NCI-H510A (cell line): ENCODE measurements at places on chromosomes 2 and 18.

GRCh38 chr2:181984060-181984459 is 1.6 kb upstream of the PPP1R1C start:
- DNase-seq: no peak

DNA sequence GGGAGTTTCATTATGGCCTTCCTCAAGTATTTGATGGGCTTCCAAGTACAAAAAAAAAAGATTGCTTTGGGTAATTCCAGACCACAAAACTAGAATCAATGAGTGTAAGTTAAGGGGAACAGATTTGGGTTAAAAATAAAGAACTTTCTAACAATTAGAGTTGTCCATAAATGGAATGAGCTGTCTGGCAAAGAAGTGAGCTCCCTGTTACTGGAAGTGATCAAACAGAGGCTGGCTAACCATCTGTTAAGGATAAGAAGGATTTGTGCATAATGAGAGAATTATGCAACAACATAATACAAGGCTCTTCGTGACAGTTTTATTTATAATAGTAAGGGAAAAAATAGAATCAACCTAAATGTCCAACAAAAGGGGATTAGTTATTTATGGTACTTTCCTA is 44.6 kb upstream of the ACVR1 start:
- no peak for DNase-seq

- no peak for DNase-seq
Observed at GRCh38 chr2:240958366-240959213, 39.8 kb upstream of the SNED1 start.

- no peak for DNase-seq
Observed at GRCh38 chr2:235001237-235002133, 49.7 kb downstream of the SH3BP4 start.

- no peak for DNase-seq
Observed at GRCh38 chr18:49650426-49650891, 88.6 kb downstream of the LIPG start.

DNA sequence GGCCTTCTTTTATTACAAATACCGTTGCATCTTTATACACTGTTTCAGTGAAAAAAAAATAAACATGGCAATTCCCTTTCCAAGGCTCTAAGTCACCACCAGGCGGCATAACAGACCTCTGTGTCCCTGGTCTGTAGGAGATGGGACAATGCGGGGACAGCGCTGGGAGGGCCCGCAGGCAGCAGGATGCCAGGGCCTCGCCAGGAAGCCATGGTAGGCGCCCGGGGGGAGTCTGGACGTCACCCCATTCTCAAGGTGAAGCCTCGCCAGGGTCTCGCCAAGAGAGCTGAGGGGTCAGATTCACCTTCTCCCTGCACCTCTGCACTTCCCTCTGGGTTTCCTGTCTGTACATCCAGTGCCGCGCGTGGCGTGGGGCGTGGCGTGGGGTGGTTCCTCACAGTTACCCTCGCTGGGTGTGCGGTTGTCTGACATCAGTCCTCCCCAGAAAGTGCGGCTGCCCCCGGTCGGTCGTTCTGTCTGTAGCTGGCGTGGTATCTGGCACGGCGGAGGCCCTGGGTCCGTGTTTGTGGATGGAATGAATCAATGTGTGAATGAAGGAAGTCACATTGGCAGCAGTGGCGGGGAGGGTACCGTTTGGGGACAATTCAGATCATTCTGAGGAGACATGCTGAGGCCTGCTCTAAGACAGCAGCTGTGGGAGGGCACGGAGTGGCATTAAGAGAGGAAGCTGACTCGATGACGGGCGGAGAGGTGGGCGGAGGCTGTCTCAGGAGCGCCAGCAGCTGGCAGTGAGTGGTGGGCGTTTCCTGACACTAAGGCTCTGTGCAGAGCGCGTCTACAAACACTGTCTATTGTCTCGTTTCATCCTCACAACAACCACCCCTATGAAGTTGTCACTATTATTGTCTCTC is 46.0 kb downstream of the LRRFIP1 start:
- peak; percentile 74 for DNase-seq

GRCh38 chr2:81266106-81266505 is 961.6 kb upstream of the LRRTM1 start:
- DNase-seq: no peak

DNA sequence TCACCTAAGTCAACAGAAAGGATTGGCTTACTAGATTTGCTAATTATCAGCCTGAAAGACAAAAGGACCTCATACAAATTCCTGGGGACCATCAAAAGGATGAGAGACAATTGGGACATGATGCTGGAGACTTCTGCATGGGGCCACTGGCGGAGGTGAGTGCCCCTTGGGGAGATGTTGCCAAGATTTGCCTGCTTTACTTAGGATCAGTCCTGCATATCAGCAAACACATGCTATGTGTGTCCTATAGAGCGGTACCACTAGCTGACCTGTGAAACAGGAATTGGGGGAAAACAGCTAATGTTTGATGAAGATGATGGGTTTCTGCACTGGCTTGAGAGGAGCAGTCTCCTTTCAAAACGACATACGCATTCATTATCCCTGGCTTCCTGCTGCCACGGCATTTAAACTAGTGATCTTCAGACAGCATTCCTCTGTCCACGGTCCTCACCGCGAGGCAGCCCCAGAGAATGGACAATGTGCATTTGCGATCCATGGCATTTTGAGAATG is 104.2 kb downstream of the TGIF1 start:
- no peak for DNase-seq

DNA sequence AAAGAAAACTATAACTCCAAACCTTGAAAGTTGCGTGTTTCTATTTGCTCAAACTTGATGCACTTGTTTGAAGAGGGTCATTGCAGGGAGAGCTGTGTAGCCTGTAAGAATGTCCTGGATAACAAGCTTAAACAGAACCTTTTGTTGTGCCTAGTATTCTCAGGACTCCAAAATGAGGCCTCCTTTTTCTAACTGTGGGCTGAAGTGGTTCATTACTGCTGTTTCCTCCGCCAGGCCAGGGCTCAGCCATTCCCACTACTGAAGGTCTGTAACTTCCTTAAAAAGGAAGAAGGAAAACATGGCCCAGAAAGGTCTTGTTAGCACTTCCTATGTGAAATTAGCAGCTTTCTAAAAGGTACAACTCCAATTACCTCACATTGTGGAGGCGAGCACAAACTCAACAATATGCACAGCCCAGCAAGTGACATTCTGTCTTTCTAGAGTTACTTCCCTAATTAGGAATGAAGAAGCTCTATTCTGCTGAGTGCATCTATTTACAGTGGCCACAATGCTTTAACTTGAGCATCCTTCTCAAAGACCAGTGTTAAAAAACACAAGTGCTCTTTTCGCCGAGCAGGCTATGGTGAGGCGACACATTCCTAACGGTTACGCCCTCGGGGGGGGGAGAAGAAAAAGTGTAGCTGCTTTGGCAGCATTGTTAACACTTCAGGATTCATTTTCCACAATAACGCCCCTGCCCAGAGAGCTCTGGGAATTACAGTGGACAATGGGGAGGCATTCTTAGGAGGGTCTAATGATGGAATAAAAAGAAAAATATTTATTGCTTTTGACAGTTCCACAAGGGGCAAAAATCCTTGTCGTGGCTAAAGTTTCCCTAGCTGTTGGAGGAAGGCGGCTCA is 136.9 kb upstream of the SIX3 start:
- no peak for DNase-seq

DNA sequence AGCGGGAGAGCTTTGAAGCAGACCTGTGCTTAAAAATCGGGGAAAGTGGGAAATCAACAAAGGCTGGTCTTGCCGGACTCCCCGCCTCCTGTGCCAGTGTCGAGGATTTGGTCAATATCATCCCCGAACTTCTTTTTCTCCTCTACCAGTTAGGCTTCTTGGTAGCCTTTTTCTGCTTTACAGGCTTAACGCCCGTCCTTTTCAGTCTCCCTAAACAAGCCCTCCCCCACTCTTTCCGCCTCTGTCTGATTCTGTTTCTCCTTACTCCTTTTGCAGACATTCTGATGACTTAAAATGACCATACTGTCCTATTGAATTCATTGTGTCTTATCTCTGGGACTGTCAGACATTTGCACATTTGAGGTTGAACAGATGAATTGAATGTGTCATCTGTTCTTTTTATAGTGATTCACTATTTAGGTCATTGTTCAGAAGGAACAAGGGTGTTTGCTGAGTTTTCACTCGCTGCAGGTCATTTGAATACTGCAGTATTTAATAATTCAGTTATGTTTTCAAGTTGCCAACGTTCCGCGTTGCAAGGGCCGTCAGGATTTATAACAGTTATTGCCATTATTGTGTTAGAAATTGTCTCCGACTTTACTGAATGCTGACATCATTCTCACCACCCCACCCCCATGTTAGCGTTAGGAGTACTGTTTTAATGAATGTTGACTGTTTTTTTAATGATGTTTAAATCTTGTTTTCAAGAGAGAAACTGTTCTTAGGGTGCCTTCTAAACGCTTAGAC is 1.1 kb downstream of the ITGAV start:
- DNase-seq: no peak

DNA sequence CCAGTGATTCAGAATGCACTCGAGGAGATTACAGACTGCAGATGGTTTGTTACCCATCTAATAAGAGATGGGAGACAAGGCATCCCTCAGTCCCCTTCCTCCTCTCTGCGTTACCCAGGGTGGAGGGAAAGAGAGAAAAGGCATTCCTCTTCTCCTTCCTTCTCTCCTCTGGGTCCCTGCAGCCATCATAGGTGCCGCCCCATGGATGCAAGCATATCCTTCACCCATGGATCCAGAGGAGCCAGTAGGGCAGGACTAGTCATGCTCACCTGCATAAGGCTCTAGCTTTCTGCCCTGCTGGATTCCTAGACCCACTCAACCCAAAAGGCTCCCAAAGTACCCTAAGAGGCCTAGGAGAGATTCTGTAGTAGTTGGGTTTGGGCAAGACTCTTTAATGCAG is 20.4 kb downstream of the CMPK2 start:
- no peak for DNase-seq

DNA sequence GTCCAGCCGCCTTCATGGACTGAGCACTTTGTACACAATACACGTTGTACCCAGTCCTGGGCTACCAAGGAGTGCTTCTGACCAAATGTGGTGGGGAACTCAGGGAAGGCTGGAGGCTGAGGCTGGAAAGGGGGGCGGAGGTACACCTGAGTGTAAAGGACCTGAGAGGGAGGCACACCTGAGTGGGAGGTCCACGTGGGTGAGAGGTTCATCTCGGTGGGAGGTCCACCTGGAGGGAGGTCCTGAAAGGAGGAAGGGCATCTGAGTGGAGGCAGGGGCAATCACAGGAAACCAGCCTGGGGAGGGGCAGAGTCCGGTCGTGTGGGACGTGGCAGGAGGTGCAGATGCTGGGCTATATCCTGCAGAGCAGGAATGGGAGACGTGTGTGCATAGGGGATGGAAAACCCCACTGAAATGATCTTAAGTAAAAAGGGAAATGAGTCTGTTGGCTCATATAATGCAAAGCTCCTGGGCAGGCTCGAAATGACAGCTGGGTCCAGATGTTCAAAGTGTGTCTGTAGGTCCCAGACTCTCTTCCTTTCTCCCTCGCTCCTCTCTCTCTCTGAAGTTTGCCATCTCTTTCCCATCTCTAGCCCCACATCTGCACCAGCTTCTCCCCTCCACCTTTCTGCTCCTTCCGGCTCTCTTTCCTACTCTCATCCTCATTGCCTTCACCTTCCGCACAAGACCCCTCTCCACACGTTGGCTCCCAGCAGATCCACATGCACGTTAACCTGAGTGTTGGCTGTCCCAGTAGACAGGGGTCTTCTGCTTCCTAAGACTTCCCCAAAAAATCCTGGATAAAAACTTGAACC is 137.7 kb downstream of the PXDN start:
- no peak for DNase-seq

GRCh38 chr18:58290116-58290695 is 246.2 kb downstream of the NEDD4L start:
- no peak for DNase-seq

GRCh38 chr18:49279041-49279440 is 181.4 kb downstream of the DYM start:
- DNase-seq: no peak

DNA sequence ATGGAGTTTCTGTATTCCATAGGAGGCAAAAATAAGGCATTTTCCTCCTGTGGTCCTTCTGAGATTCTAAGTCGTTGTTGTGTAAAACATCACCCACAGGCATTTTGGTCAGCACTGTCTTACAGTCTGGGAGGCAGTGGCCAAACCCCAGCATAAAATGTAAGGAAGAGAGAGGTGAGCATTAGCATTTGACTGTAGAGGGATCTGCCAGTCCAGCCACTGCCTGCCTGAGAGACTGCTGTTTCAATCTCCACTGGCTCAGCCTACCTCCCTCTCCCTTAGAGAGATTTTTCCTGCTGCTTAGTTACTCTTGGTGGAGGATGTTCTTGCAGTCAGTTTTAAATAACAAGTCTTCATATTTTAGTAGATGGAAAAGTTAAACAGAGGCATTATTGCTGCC is 77.0 kb downstream of the ARHGEF33 start:
- no peak for DNase-seq

DNA sequence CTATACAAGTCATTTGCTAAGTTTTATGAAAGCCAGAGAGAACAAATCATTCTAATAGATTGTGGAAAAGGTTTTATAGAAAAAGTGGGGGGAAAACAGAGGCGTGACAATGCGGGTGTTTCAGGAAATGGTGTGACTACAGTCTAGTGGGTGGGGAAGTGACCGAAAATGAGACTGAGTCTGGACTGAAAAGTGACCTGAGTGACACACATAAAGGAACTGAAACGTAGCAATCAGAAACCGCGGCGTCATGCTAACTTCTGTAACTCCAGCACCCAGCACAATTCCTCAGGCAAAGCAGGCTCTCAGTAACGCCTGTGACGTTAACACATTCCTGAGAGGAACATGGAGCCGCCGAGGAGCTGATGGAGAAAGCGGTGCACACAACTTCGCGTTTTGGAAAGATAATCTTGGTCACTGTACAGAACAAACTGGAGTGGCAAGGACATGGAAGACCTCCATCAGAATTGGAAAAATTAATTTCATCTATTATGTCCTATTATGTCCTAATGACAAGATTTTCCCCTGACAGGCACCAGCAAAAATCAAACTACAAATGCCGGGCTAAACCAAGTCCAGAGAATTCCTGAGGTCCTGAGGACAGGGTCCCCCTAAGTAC is 1.4 kb upstream of the CD226 start:
- DNase-seq: no peak

DNA sequence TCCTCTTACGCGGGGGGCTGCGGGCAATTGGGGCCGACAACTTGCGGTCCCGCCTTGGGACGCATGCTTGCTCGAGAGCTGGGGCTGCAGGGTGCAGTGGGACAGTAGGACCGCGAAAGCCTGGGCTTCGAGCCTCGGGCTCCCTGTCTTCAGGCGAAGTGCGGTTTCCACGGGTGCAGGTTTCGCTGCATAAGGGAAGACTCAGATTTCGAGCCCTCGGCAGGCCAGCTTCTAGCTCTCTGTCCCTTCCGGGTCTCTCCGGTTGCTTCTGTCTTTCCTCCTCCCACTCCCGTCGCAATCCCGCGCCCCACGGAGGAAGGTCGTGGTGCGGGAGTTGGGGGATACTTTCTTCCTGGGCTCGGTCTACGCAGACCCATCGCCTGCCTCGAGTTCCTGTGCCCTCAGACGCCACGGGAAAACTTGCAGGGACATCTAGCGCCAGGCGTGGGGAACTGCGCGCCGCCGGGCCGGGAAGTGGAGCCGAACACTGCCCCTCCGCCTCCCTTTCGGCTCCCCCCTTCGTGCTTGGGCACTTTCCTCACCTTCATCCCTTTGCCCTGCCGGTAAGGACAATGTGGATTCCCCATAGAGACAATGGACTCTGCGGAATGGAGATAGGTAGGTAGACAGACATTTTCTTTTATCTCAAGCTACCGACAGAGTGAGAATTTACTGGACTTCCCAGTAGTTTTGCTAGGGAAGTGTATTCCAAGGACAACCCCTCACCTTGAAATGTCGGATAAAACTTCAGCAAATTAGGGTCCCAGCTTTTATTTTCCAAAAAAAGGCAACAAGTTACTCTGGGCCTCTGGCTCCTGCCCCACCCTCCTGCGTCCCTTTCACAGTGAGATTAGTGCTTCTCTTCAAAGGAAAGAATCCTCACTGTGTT is 4.2 kb upstream of the HOXD13 start:
- peak; percentile 33 for DNase-seq
